ENCODE measurements at places on chromosomes 4 and X.

GRCh38 chr4:13635286-13635799, 7.8 kb upstream of the BOD1L1 start:
- no peak for DNase-seq

DNA sequence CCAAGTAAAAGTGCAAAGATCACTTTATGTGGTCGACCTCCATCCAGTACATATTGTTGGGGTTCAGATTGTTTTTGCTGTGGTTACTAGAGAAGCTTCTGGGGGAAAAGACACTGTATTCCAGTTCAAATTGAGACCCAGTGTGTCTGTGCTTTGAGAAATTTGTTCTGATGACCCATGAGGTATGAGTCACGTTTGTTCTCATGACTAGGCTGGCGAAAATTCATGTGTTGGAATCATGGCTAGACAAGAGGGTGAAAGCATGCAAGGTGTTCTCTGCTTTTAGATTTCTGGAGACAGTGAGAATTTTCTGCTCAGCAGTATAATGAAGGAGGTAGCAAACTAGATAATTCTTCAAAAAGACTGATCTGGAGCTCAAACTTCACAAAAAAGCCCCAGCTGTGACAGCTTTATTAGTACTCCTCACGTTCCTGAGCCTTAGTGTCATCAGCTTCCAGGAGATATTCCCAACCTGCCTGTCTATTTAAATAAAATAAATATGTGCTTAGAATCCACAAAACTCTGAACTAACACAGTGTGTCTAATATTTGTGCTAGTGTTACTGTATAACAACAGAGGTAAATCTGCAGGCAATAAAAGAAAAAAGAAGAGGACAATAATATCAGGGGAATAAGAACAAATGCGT, 24.4 kb upstream of the FAM47B start:
- no peak for DNase-seq

GRCh38 chr4:157978680-157979361, 194.0 kb downstream of the GASK1B start:
- DNase-seq = peak; percentile 4

GRCh38 chr4:10998846-10999245, 314.3 kb upstream of the CLNK start:
- DNase-seq = no peak

DNA sequence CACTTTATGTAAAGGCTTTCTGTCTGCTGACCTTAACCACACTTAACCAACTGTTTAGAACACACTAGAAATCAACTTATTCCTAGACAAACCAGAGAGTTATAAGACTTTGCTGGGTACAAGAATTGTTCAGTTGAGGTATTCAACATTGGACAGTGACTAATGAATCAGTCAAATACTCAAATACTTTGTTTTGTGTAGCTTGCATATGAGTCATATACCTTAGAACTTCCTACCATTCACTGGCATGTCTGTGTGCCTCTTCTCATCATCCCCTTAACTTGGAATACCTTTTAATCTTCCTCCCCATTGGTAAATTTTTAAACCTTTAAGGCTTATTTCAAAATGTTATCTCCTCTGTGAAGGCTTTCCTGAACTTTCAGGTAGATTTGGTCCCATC, 708.8 kb upstream of the GRIA3 start:
- no peak for DNase-seq

DNA sequence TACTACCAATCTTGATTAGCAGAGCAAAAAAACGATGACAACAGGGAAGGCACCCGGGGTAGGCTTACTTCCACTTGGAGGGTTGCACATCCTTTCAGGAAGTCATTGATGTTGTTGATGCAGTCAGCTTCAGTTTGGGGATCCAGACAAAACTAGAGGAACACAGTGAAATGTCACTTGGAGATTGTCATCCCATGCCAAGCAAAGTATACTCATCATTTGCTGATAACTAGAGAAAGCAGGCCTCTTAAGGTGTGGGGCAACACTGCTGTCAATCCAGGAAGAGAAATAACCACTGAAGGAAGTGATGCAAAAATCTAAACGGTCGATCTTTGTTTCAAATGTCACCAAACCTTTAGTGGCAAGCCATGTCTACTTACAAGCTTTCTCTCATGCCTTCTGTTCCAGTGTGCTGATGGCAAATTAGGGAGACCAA, 1.4 kb downstream of the ARHGEF6 start:
- no peak for DNase-seq

GRCh38 chr4:87066403-87067123, 131.8 kb downstream of the AFF1 start:
- DNase-seq = no peak

GRCh38 chrX:16096141-16096540, 27.2 kb upstream of the GRPR start:
- no peak for DNase-seq

GRCh38 chr4:147707892-147708672, 23.8 kb upstream of the ARHGAP10 start:
- DNase-seq = peak; percentile 55

DNA sequence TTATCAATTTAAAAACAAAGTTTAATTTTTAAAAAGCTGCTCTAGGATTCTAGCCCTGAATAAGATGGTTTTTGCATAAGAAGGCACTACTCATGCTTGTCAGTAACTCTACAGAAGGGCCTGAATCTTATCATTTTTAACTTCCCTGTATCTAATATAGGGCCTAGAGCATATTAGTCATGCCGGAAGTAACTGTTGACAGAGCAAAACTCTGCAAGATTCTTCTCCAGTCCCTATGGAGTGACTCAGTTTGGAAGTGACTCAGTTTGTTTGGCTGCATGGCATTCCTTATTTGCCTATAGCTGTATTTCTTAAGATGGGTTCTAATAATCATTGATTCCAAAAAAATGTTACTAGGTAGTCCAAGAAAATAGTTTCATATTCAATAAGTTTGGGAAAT, 431.8 kb upstream of the HTR2C start:
- DNase-seq = no peak

DNA sequence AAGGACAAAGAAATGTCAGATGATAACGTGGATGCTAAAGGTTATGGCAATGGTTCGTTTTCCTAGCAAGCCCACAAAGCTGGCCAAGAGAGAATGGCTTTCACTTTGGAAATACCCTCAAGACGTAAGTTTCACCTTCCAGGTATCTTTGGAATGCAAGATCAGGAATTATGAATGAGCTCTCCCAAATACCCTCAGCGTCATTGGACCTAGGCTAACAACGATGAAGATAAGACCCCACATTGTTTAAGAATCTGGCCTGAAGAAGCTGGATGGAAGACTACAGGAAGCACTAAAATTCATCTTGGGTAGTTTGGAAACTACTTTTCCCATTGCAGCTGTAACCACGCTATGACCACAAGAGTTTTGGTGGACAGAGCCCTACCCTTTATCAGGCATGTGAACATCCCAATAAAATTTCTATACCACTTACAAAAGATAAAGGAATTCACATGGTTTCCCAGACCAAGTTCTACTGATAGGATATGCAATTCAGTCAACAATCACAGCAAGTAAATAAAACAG, 111.9 kb downstream of the KDR start:
- DNase-seq = no peak

- DNase-seq = no peak
Measured at GRCh38 chrX:9447906-9448305, 17.0 kb upstream of the TBL1X start.

GRCh38 chr4:14835708-14836425, 166.4 kb upstream of the CPEB2 start:
- no peak for DNase-seq

- DNase-seq = no peak
Measured at GRCh38 chr4:74631338-74631737, 163.0 kb downstream of the BTC start.

- DNase-seq = no peak
Measured at GRCh38 chr4:4607336-4608213, 65.7 kb upstream of the STX18 start.
